Dermis microvascular lymphatic vessel endothelial cell (primary cell): ENCODE measurements at places on chromosomes 2 and 18. TPM values are rescaled to one million over a fixed set of nuclear protein-coding genes. Genes with fewer than 3 reads are reported as not detected.

DNA sequence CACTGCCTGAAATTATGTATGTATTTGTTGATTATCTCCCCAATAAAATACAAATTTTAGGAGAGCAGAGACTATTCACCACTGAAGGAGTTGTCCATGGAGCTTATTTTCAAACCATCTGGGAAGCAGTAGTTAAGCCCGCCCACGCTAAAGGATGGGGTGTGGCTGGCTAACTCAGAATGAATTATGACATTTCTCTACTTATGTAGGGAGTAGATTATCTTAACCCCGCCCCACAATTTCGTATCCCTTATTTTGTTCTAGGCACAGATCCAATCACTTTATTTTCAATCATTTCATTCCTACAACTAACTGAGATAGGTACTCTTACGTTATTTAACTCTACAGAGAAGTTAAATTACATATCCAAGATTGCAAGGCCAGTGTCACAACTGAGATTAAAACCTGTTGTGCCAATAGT lies 1.4 kb upstream of the LAPTM4A start:
- DNase-seq, result peak; percentile 67

Gene USP14
- total RNA-seq, result 17.3 and 20.7 TPM in 2 replicates

DNA sequence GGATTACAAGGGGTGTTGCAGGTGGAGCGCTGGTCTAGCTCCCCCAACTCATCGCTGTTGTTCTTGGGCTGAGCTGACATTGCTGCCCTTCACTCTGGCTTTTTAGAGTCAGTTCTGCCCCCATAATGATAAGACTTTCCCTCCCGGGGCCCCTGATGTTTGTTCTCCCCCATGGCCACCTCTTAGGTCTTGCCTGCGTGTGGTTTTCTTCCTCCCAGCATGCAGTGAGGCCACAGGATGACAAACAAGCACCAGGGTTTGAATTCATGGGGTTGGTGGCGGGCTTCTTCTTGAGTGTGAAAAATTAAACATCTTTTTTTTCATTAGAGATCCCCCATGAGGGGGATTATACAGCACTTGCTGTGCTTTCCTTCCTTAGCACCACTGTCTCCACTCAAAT lies 74.1 kb downstream of the CTAGE1 start:
- DNase-seq, result no peak

- no peak for DNase-seq
These were observed 19.4 kb upstream of the NFE2L2 start for GRCh38 chr2:177283906-177284305.

- no peak for DNase-seq
These were observed 10.1 kb downstream of the SERPINB8 start for GRCh38 chr18:63980027-63980426.
